B cell (primary cell): ENCODE measurements at places on chromosomes 2 and 18.

DNA sequence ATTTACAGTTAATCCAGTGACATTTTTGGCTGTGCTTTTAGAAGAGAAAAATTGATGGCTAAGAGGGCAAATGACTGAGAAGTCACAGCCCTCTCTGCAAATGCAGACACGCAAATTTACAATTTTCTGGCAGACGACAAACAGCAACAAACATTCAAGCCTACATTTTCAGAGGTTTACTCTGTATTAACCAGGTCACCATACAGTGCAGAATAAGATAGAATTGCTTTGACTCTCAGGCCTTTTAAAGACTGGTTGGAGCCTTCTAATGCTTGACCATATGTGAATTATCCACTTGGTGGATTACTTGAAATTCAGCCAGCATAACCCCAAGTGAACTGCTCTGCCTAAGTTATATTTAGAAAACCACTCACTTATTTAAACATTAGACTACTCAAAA, 280.9 kb upstream of the STON1 start:
- no peak for DNase-seq

GRCh38 chr18:48605408-48605845, 66.6 kb downstream of the CTIF start:
- no peak for DNase-seq

DNA sequence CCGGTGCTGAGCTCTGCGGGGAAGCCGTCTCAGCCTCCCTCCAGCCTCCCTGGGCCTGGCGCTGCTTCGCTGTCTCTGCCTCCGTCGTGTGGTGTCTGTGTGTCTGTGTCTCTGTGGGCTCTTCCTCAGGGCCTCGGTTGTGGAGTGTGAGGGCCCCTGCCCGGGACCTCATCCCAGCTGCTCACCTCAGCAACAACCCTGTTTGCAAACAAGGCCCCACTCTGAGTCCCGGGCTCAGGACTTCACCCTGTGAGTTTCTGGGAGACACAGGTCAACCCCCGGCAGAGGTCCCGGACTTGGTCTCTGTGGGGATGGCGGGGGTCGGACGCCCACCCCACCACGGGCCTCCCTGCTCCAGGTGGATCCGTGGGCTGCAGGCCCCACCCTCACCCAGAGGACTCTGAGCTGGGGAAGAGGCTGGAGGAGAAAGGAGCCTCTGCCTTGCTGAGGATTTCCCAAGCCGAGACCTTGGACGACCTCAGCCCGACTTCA, 127.4 kb upstream of the CTDP1 start:
- no peak for DNase-seq

DNA sequence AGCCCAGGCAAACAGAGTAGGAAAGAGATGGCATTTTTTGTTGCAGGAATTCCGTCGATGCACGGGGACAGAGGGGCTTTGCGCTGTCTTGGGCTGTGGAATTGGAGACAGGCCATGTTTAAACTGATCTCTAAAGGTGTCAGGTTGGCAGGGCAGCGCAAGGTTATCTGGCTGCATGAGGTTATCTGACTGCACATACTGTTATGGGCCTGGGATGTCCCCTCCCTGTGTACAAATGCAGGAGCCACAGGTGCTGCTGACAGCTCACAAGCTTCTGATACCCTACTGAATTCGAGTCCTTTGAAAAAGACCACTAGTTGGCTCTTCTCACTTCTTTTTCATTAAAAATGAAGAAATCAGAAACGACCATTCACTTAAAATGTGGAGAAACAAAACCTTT, 255.4 kb downstream of the PLCL1 start:
- DNase-seq: no peak

- DNase-seq: no peak
These were observed 229.9 kb upstream of the HDAC4 start for GRCh38 chr2:239630618-239631286.

DNA sequence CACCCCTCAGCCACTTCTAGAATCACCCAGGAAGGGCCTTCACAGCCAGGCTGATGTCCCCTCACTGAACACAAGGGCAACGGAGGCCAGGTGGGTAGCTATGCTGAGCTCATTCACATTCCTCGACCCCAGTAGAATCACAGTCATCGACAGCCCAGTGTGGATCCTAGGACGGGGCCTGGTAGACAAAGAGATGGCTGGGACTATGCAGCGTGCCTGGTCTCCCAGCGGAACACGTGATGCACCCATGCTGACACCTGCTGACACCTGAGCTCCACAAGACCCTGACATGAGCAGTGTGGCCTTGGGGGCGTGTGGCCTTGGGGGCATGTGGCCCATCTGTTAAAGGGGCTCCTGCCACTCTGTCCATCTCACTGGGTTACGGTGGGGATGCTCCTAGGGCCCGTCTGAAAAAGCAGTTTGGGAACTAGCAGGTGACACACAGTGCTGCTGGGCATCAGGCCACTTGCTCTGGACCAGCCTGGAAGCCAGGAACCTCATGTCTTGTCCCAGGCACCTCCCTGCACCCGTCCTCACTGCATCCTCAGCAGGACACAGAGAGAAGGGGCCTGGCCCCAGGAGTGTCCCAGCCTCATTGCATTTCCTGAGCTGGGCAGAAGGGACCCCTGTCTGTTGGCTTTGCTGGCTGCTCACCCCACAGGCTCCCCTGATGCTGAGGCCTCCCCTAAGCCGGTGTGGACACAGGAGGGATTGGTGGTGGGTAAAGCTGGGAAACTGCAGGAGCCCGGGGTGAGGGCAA, 9.7 kb downstream of the ECEL1 start:
- no peak for DNase-seq

- DNase-seq: no peak
These were observed 42.4 kb downstream of the ABCB11 start for GRCh38 chr2:168988755-168989154.

DNA sequence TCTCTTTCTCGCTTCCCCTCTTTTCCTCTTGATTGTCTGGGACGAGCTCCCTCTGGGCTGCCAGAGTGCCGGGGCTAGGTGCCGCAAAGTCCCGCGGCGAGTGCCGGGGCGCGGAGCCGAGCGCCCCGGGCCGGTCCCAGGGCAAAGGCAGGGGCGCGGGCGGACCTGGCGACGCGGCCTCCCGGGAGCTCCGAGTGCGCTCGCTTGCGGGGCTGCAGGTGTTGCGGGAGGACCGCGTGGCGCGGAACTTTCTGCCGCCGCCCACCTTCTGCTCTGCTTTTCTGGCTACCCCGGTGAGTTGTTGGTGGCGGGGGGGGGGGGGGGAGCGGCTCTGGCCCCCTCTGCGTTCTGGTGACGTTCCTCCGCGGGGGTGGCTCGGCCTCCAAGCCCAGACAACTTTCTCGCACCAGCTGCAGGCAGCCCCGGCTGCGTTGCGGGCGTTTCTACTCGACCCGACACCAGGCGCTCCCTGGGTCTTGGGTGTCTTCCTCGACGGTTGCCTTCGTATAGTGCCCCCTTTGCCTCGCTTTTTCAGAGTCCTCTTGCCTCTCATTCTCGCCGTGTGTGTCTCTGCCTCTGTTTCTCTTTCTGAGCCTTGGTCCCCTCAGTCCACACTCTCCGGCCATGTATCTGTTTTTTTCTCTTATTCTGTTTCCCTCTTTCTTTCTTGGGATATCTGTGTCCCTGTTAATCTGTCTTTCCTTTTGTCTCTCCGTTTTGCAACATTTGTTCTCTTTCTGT, 759 bp downstream of the GALNT13 start:
- DNase-seq: no peak

GRCh38 chr2:230738924-230739323, 26.3 kb downstream of the CAB39 start:
- DNase-seq: no peak

DNA sequence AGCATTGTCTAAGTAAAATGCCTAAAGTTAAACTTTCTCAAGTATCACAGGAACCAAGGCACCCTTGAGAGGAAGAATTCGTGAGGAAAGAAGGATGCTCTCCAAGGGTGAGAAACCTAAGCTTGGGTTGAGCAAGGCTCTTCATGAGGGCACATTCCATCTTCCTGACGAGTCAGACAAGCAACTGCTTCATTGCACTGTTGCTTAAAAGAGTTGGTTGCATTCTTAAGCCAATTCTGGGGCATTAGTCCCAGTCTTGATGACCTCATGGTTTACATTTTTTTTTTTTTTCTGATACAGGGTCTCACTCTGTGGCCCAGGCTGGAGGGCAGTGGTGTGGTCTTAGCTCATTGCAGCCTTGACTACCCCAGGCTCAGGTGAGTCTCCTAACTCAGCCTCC, 237.5 kb downstream of the ACTR3 start:
- DNase-seq: no peak

GRCh38 chr18:45463451-45463850, 151.8 kb upstream of the SLC14A2 start:
- DNase-seq: peak; percentile 12

GRCh38 chr2:20474757-20475566, 28.1 kb downstream of the RHOB start:
- no peak for DNase-seq

- DNase-seq: no peak
These were observed 50.3 kb upstream of the PKDCC start for GRCh38 chr2:41997561-41997960.

GRCh38 chr18:48336332-48336731, 72.9 kb downstream of the ZBTB7C start:
- no peak for DNase-seq

DNA sequence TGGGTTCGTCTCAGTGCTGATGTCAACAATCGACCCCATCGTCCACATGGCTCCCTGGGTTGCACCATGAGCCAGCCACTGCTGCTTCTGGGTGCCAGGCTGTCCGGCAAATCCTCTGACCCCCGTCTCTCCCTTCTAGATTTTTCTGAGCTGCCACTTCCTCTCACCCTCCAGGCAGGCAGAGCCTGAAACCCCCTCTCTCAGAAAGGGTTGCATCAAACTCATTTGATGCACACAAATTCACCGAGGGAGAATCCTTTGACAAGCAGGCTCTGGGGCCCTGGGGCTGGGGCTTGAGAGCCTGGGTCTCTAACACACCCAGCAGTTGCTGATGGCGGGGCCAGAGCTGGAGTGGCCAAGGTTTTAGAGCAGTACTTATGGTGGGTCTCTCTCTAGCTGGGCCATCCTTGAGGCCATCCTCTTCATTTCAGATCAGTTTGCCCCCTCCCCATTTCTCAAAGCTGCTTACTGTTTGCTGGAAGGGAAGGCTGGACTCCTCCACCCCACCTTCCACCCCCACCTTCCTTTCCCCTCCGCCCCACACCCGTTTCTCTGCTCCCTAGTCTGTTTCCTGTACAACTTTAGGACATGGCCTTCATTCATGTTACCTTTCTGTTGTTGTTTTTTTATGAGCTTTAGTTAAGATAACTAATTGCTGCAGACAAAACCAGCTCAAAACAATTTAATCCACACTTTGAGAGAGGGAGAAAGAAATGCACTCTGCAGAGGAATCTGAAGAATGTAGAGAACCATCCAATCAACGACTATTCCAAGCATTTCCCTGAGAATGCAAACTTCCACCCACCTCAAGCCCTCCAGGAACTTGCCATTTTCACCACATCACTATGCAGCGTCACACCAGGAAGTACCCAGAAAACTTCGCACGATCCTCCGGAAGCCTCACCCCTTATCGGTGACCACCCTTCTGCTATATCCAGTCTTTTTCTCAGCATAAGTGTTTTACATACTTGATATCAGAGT, 69.5 kb downstream of the ARL4C start:
- peak; percentile 38 for DNase-seq

DNA sequence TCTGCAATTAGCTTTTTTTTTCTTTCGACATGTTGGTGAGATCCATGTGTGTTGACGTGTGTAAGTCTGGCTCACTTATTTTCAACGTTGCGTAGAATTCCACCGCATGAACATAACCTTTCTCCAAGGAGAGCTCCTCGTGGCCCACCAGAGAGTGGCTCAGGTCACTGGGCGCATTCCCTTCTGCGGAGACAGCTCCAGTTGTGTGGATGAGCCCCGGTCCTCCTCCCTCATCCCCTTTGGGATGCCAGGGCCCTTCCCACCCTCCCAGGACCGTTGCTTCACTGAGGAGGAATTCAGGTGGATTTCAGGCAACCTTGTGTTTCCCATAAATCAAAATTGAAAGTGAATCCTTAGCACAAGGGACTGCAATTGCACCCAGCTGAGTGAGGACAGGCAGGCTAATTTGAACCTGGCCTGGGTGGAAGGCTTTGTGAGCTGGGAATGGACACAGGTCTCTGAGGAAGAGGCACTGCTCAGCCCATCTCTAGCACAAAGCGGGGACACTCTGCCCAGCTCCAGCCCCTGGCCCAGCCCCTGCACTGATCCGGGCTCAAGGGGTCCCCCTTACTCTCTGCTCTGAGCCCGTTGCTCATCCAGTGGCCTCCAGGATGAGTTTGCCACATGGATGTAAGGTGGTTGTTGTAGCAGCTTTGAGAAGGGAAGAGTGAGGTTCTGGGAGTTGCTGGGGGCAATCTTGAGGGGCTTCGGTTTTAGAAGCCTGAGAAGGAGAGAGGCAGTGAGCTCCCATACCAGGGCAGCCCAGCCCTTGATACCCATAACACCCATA, 57.8 kb upstream of the HAAO start:
- DNase-seq: no peak

DNA sequence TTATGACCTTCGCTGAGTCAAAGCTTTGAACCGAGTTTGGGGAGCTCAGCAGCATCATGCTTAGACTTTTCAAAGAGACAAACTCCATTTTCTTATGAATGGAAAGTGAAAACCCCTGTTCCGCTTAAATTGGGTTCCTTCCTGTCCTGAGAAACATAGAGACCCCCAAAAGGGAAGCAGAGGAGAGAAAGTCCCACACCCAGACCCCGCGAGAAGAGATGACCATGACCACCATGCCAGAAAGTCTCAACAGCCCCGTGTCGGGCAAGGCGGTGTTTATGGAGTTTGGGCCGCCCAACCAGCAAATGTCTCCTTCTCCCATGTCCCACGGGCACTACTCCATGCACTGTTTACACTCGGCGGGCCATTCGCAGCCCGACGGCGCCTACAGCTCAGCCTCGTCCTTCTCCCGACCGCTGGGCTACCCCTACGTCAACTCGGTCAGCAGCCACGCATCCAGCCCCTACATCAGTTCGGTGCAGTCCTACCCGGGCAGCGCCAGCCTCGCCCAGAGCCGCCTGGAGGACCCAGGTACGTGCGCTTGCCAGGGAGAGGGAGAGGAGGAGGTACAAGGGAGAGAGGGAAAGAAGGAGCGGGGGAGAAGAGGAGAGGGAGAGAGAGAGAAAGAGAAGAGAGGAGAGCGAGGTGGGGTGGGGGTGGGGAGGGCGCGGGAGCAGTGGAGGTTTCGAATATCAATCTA, at the start of gene DLX1:
Gene DLX1 (plus strand): TSS at position 48 of the 700 bp plus-strand sequence. CDS start 171 bp downstream, at position 219.
- DNase-seq: no peak

GRCh38 chr18:527146-527545, 26.6 kb upstream of the COLEC12 start:
- DNase-seq: no peak

GRCh38 chr18:27164905-27165304, 20.2 kb downstream of the CHST9 start:
- no peak for DNase-seq
